ENCODE measurements at places on chromosomes 2 and 18.

DNA sequence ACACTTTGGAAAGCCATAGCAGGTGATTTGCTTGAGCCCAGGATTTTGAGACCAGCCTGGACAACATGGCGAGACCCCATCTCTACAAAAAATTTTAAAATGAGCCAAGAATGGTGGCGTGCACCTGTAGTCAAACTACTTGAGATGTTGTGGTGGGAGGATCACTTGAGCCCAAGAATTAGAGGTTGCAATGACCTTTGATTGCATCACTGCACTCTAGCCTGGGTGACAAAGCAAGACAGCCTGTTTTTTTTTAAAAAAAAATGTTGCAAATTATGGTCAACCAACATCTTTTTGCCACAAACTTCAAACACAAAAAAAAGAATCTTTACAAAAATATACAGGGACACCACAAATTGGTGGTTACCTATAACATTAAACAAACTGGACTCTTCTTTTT, 40.3 kb downstream of the MEX3C start:
- DNase-seq: no peak

- DNase-seq: peak; percentile 88
Measured at GRCh38 chr2:20065885-20066602, 14.6 kb upstream of the LAPTM4A start.

DNA sequence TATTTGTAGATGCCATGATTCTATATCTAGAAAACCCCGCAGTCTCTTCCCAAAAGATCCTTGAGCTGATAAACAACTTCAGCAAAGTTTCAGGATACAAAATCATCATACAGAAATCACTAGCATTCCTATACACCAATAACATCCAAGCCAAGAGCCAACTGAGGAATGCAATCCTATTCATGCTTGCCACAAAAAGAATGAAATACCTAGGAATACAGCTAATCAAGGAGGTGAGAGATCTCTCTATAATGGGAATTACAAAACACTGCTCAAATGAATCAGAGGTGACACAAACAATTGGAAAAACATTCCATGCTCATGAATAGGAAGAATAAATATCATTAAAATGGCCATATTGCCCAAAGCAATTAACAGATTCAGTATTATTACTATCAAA, 551.4 kb upstream of the SLC39A10 start:
- no peak for DNase-seq

DNA sequence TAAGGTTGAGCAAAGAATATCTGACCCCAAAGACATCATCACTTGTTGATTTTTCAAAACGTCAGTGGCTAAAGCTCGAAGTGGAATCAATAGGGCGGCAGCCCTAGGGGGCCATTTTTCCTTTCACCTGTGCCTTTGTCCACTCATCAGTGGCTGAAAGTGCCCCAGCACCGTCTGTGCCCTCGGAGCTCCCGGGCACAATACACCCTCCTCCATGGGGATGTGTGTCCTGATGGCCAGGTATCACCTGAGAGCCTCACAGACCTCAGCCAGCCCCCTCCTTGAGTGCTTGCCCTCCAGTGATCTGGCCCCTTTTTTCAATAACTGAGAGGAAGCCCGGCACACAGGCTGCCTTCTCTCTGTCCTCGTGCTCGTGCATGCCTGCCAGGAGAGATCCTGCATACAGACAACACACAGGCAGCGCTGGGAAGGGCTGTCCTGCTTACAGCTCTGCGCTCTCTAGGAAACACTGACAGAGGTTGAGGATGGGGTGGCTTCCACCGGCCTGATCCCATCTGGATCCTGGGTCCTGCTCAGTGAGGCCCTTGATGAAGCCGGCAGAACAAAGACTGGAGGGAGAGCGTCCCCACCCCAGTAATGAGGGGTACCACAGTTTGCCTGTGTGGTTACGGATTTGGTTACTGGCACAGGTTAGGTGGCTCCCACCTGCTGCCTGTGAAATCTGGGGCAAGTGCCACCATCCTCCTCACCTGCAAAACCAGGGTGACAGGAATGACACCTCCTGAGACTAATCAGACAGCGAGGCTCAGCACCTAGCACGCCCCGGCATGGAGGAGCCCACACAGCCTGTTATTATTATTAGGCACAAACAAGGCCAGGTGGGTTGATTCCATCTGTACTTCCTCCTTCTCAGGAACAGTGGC, 197.5 kb upstream of the RAB6C start:
- peak; percentile 80 for DNase-seq

GRCh38 chr18:33826151-33826550, 248.1 kb downstream of the ASXL3 start:
- no peak for DNase-seq
